ENCODE measurements at places on chromosomes 2 and 18.

DNA sequence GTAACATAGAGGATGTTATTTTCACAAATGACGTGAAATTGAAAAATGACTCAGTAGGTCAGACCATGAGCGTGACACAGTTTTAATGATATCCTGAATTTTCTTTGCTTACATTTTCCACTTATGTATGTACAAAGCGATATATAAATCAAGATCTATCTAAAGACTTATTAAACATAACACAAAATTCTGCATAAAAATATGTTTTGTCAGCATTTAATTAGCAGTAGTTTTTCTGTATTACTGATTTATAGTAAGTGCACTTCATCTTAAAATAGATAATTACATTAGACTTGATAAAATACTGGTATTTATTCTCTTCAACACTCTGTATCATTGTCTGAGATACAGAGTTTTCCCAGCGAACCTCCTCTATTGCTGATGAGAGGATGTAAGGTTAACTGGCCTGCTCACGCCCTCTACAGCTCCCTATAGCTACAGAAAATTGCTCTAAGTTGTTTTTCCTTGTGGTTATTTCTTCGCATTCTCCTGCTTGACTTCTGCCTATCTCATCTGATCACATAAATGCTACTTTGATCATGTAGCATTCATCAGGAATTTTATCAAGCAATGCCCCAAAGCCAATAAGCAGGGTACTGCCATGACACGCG is 548.8 kb upstream of the REG3G start:
- DNase-seq: no peak

DNA sequence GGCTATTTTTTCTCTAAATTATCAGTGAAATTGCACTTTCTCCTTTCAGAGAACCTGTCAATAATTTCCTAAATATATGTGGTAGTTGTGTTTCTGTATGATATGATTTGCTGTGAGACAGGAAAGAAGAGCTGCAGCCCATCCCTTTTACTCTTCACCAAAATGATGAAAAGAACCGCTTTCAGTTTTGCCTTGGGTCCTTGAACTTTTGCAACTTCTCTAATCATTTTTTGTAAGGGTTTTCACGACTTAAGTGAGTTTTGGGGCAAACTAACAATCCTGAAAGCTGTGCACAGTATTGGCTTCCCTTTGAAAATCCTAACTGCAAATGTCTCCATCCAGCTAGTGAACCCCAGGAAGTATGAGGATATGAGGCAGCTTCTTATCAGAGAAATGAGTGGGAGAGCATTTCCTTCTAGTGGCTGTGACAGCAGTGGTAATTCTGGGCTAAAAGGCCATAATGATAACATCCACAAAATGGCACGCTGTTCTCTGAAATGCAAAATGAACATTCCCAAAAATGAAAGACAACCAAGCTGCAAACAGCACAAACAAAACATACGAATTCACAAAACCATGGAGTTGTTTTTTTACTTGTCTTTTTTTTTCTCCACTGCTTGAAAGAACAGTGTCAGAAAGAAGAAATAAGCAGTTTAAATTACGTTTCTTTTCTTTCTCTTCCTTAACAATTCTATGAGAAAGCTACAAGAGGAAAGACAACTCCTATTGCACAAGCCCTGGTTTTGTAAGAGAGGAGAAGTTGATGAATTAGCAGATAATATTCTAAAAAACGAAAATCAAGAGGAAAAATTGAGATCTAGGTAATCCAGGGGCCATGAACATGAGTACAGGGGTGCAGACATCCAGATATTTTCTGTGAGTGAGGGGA is 1291.6 kb upstream of the ZEB2 start:
- no peak for DNase-seq

- DNase-seq: no peak
These were observed 108.9 kb upstream of the CDC42EP3 start for GRCh38 chr2:37780387-37780676.

GRCh38 chr18:51941999-51942398 is 398.0 kb upstream of the DCC start:
- no peak for DNase-seq

DNA sequence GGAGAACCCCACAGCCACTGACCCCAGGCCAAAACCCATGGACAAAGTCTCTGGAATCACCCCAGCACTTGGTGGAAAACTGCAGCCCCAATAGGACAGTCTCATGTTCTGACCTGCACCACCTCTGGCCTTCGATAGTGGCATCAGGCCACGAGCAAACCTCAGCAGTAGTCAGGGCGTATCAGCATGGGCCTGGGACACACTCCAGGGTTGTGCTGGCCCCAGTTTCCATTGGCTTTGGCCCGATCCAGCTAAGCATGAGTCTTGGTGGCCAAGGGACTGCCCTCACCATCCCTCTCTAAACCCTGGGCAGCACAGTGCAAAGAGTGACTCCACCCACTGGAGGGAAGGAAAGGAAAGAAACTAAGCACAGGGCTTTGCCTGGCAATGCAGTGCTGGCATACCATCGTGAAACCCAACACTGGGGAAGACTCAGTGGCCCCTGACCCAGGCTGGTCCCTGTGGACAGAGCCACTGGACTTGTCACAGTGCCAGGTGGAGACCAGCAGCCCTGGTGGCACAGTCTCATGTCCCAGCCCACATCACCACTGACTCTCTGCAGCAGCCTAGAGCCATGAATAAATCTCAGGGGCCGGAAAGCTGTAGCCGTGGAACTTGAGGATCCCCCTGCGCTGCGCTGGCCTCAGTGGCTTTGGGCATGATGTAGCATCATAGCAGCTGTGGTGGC is 46.3 kb downstream of the ZNF519 start:
- no peak for DNase-seq
